ENCODE measurements at places on chromosomes 3 and 15.

GRCh38 chr3:194089357-194090177 lies 46.4 kb upstream of the HES1 start:
- peak; percentile 100 for DNase-seq

- DNase-seq, result no peak
Measured at GRCh38 chr3:145333931-145334330, 827.1 kb downstream of the PLOD2 start.

DNA sequence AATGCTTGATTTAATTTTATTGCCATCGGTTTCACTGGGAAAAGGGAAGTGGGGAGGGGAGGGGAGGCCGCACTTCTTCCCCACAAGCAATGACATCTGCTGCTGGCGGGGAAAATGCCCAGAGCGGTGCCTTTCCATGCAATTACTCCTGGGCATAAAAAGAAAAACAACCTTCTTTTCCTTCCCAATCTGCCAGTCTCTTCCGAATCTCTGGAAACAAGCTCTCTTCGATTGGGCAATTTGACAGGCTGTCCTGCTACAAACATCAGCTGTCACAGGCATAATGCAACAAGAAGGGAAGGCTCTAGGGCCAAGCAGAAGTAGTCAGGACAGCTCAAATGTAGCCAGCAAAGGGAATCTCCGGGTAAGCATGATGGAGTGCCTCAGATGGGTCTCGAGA lies 93.4 kb upstream of the STRIT1 start:
- DNase-seq, result no peak

DNA sequence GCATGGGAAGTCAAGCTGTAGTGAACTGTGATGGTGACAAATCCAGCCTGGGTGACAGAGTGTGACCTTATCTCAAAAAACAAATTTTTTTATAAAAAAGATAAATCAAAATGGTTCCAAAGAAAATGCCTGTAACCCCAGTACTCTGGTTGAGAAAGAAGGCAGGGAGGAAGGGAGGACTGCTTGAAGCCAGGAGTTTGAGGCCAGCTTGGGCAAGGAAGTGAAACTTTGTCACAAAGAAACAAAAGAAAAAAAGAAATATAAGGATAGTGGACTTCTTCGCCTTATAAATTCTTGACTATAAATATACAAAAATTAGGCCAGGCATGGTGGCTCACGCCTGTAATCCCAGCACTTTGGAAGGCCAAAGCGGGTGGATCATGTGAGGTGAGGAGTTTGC lies 34.1 kb downstream of the SMARCC1 start:
- no peak for DNase-seq

DNA sequence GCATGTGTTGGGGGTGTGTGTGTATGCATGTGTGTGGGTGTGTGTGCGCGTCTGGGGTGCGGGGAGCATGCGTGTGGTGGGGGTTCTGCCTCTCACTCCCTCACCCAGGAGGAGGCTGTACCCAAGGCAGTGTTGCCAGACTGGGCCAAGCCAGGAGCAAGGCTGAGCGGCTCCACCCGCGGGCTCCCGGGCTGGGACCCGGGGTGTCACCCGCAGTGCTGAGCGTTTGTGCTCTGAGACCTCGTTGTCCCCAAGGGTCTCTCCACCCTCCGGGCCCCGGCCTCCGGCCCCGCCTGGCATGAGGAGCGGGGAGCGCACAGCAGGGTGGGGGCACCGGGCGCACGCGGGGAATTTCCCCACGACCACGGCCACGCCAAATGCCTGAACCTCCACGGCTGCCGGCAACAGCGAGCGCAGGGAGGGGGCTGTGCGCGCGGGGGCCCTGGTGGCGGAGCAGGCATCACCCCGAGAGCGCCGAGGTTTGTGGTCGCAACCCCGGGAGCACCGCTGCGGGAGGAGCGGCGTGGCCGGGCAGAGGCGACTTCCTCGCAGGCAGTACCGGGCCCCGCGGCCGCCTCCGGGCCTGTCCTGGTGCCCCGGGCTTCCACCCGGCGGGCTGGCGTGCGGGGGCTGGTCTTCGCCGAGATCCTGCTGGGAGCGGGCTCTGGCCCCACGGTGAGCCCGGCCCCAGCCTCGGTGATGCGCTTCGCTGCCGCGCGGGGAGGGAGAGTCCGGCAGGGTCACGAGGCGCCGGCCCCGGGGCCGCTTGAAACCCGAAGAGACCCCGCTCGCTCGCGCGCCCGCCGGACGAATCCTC lies 7.4 kb upstream of the OCA2 start:
- DNase-seq, result peak; percentile 23

- DNase-seq, result peak; percentile 39
Measured at GRCh38 chr15:67021455-67021854, 43.9 kb upstream of the SMAD3 start.

- no peak for DNase-seq
Measured at GRCh38 chr3:71339049-71339448, 244.5 kb downstream of the FOXP1 start.

DNA sequence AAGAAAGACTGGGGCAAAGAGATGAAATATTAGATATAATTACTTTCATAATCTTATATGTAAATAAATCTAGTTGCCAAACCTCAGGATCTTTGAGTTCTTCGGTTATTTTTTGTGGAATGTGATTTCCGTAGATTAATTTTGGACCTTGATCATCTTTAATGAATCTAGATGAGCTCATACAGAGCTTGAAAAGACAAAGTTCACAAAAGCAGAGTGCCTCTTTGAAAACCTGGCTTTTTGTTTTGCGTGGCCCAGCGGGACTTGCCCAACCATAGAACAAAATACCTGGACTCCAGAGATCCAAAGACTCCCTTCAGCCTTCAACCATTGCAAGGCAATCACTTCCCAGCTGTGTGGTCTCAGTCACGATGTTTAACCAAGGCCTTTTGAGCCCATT lies 54.8 kb upstream of the CHST2 start:
- no peak for DNase-seq

DNA sequence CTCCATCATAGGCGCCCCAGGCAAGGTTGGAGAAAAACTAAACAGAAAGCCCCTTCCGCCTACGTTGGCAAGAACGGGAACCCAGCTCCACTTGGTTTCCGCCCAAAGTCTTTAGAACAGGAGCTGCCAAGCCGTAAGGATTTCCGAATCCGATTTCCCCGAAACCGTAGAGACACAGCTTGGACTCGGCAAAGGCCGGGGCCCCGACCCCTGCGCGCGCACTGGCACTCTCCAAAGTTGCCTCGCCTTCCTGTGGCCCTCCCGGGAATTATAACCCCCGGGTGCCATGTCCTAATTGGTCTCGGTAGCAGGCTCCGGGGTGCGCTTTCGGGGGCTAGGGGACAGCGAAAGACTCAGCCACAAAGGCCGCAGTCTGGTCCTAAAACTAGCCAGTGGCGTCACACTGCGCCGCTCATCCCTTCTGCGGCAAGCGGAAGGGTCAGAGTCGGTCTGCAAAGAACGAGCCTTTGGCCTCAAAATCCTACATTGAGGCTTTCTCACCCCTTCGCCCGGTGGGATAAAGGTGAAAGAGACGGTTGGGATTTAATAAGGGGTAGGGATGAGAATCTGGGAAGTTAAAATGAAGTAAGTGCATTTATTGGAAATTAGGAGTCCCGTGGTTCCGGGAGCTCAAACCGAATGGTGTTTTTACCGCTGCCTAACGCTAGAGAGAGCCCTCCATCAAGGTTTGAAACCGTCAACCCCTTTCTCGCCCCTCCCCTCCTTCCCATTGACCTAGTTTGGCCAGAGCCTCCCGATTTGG lies 6.8 kb downstream of the BCL6 start:
- peak; percentile 91 for DNase-seq

DNA sequence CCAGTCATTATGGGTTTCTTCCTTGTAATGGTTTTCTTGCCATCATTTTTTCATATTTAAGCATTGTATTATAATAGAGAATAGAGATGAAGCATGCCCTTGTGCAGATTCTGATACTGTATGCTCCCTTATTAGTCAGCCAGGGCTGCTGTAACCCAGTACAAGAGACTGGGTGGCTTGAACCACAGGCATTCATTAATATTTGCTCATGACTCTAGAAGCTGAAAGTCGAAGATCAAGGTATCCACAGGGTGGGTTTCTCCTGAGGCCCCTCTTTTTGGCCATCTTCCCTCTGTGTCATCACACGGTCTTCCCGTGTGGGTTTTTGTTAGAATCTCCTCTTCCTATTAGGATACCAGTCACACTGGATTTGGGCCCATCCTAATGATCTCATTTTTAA lies 74.5 kb downstream of the FOXP1 start:
- peak; percentile 50 for DNase-seq

DNA sequence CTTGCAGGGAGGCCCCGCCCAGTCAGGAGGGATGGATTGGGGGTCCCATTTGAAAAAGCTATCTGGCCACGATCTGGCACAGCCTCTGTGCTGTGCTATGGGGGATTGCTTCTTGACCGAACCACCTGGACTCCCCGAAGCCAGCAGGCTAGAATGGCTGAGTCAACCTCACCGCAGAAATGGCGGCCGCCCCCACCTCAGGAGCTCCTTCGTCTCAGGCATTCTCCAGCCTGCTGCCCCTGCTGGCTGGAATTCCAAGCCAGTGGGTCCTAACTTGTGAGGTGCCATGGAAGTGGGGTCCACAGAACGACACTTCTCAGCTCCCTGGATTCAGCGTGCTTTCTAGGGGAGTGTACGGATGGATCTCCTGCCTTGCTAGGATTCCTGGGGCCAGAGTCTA lies 180.5 kb upstream of the TRIM42 start:
- DNase-seq, result no peak

DNA sequence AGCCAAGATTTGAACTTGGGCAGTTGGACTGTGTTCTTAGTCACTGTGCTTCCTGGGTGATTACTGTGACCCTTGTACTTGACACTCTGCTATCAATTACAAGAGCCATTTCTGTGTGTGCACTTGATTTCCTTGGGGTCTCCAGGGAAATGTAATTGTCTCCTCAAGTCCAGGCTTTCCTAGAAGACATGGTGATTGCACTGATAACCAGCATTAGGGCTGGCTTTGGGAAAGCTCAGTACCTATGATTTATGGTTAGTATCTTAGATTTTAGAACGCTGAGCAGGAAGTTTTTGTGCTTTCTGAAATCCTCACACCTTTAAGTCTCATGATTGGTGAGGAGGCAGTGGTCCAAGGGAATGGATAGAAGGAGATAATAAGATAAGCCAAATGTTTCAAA lies 1.6 kb upstream of the CLDN11 start:
- no peak for DNase-seq

DNA sequence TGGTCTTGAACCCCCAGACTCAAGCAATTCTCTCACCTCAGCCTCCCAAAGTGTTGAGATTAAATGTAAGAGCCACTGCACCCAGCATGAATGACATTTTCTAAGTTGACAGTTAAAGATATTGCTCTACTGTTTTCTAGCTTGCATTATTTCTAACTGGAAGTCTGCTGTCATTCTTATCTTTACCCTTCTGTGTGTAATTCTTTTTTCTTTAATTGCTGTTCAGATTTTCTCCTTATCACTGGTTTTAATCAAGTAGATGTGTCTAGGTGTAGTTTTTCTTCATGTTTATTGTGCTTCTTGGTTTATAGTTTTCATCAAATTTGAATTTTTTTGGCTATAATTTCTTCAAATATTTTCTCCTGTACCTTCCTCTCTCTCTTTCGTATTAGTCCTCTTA lies 4.9 kb downstream of the PARP15 start:
- no peak for DNase-seq

GRCh38 chr3:31523543-31523942 lies 9.2 kb upstream of the STT3B start:
- no peak for DNase-seq

GRCh38 chr3:179921500-179921899 lies 115.2 kb downstream of the PEX5L start:
- DNase-seq, result no peak

DNA sequence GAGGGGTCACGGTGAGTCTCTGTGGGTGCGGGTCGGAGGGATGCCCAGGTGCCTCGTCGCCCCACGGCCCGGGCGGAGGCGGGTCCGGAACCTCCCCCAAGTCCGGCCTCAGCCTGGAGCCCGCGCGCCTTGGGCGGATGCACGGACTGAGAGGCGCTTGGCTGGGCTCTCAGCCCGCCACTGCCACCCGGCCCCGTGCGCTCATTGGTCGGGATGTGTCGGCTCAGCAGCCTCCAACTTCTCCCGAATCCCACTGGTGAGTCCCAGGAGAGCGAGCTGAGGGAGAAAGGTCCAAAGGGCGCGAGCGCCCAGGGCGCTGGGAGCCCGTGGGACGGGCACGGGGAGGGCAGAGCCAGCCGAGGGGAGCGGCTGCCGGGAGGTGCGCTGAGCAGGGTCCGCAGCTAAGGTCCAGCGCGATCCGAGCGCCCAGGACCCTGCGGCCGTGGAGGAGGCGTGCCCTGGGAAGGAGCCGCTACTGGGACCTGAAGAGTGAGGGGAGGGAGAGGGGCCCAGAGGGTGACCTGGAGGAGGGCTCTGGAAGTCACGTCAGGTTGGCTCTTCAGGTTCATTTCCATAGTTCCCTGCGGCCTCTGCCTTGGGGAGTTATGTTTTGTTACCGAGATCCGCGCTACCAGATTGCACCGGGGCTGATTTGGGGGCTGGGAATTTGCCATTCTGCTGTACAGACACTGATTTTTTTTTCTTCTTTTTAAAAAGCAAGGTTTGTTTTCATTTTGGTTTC lies at the start of gene MME:
MME (plus strand) TSS at position 574 of the 742 bp plus-strand sequence. CDS start 3,849 bp downstream, outside the sequence.
- DNase-seq, result peak; percentile 77

- DNase-seq, result no peak
Measured at GRCh38 chr15:52912172-52912571, 122.0 kb upstream of the ONECUT1 start.

DNA sequence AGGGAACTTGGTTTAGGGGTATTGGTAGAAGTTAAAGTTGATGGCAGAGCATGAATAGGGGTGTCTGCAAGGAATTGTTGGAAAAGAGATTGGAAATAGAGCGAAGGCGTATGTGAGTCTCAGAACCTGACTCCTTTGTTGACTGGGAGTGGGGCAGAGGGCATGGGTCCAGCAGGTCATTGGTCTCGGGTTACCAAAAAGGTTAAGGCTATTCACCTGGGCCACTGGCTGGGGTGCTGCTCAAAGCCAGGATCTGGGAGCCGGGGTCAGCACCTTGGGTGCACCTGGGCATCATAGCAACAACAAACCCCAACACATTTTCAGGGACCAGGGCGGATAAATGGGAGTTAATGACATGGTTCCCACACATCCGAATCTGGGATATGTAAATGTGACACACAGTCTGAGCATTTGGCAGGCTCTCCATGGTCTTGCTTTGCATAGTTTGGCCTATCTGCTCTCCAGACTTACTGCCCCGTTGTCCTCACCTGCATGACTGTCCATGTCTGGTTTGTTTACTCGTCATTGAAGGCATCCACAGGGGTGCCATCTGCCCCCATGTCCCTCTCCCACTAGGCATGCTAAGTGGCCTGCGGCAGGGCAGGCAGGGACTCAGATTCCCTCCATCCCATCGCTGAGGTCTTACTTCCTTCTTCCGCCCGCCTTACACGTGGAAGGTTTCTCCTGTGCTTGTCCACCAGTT lies 10.1 kb downstream of the KLF13 start:
- no peak for DNase-seq

DNA sequence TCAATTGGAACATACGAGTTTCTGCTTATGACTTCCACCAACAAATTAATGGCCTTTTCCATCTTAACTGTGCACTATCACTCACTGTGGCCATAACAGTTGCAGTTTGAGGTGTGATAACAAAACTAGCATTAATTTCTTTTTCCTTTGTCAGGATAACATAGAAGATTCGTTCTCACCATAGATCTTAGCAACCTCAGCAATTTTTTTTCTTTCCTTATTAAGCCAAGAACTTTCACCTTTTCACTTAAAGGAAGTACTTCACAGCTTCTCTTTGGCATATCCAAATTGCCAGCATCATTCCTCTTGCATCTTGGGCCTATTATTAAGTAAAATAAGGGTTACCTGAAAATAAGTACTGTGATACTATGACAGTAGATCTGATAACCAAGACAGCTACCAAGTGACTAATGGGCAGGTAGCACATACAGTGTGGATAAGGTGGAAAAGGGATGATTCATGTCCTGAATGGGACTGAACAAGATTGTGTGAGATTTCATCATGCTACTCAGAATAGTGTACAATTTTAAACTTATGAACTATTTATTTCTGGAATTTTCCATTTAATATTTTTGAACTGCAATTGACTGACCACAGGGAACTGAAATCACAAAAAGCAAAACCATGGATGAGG lies 46.6 kb downstream of the CEP70 start:
- no peak for DNase-seq
